ENCODE measurements at places on chromosomes 1 and 21.

GRCh38 chr1:54570161-54570560, 22.1 kb downstream of the ACOT11 start:
- peak; percentile 82 for DNase-seq

GRCh38 chr1:109396871-109397580, 692 bp downstream of the SORT1 start:
- no peak for DNase-seq

DNA sequence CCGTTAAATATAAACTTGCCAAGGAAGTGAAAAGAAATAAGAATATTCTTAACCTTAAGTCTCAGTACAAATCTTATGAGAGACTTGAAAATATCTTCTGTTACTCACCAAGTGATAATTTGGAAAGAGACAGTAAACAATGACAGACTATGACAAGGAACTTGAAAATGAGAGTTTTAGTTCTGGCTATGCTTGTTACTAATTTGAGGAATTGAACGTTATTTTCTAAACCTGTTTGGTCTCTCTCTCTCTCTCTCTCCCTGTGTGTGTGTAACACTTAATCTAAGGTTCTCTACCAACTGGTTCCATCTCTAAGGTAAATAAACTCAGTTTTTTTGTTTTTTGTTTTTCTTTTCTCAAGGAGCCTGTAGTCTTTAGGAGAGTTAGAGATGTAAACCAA, 161.8 kb downstream of the AMY1C start:
- no peak for DNase-seq

DNA sequence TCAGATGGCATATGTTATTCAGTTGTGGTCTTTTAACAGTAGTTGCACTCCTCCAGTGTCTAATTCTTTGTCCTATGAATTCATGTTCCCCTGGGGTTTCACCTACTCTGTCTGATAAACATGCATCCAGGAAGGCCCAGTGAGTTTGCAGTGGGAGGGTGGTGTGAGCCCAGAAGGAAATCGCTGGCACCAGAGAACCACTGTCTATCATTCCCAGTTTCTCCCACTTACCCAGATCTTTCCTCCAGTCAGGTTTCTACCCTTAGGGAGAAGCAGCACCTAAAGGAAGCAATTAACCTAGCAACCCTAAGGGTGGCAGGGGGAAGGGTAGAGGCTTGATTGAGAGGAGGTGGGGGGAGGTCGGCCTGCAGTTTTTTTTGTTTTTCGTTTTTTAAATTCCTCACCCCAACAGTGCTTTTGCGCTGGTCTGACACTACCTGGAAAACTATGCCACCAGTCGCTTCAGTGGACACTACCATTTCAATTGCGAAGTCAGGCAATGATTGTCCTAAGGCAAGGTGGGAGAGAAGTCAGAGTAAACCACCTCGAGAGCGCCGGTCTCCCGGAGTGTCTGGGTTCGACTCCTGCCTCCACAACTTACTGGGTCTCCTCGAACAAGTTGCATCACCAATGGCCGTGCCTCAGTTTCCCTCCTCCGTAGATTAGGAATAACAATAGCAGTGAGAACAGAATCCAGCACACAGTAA, 766 bp upstream of the SLC44A3 start:
- no peak for DNase-seq

GRCh38 chr1:24770881-24771280, 25.6 kb downstream of the CLIC4 start:
- DNase-seq: peak; percentile 23

- no peak for DNase-seq
Observed at GRCh38 chr1:16289959-16290358, 53.0 kb upstream of the CPLANE2 start.

- no peak for DNase-seq
Observed at GRCh38 chr1:228321895-228322294, 84.7 kb downstream of the TRIM11 start.

- DNase-seq: no peak
Observed at GRCh38 chr1:55007625-55008024, 8.9 kb downstream of the BSND start.

- no peak for DNase-seq
Observed at GRCh38 chr1:176820391-176821031, 344.0 kb downstream of the ASTN1 start.
